ENCODE measurements at places on chromosomes 6 and 20.

- DNase-seq, result no peak
These were observed 37.6 kb downstream of the NDUFAF5 start for GRCh38 chr20:13822459-13822858.

GRCh38 chr6:33704215-33705066 is 7.1 kb downstream of the UQCC2 start:
- no peak for DNase-seq

DNA sequence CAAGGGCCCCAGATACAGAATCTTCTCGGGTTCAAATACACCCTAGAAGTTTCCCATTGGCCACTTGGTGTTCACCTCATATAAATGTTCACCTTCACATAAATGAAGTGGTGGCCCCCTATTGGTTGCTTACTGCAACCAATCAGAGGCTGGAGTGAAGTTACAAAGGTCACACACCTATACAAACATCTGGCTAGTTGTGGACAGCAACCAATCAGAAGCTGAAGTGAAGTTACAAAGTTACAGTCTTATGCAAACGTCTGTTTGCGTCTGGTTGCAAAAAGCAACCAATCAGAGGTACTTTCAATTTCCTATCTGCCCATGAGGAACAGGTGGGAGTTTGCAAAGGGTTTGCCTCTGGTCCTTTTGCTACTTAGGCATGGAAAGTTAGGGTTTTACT is 206.5 kb upstream of the BMP2 start:
- DNase-seq, result no peak

- DNase-seq, result no peak
These were observed 102.2 kb downstream of the PREX1 start for GRCh38 chr20:48725555-48725991.

DNA sequence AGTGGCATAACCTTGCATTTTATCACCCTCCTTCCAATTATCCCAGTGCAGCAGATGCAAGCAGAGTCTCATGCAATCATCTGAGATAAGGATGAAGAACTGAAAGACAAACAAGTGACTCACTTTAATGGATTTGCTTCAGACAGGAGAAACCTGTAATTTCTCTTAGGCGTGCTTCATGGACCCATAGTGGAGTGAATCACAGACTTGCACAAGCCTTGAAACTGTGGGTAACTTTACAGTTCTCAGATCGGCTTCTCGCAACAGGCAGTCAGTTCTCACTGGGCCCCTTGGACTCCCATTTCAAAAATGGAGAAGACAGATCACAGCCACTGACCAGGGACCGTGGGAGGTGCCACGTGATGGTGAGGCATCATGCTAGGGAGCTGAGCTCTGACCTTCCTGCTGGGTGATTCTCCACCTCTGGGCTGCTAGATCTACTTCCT is at the start of gene ADGRF4:
ADGRF4 (plus strand) TSS at position 239 of the 446 bp plus-strand sequence. CDS start 8,666 bp downstream, outside the sequence.
- DNase-seq, result no peak

- no peak for DNase-seq
These were observed 17.0 kb downstream of the CMTR1 start for GRCh38 chr6:37449984-37450383.

- DNase-seq, result no peak
These were observed 363.8 kb downstream of the PRKN start for GRCh38 chr6:162363757-162364156.

- no peak for DNase-seq
These were observed 43.4 kb downstream of the PLAGL1 start for GRCh38 chr6:143964674-143965081.

DNA sequence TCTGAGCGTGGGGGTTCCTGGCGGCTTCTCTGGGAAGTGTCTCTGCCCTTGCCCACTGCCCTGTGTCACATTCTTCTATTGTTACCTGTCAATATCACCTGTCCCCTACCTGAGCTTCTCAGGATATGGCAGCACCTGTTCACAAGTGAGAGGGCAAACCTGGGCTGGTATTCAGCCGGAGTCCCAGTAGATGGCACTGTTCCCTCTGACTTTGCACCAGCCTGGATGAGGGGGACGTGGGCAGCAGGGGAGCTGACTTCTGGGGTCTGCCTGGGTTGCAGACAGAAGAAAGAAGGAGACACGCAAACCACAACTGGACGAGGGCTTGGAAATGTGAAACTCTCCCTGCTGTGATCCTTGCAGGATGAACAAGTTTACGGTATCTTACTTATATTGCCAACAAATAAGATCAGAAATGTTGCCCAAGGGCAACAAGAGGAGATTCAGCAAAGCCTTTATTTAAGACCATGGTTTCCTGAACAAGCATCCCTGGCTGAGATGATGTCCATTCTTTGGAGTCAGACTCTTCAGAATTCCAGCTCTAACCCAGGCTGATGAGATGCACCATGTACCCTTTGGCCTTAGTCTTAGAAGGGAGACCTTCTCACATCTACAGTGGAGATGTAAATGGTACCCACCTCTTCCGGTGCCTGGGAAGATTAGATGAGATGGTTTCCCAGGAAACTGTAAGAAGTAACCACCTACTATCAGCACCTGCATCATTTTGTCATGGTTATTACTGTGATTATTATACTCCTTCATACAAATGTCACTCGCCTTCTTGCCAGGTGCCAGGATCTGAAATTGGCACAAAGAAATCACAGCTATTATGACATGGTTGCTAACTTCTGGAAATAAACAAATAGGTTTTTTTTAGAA is 400.0 kb upstream of the CDH4 start:
- DNase-seq, result no peak

DNA sequence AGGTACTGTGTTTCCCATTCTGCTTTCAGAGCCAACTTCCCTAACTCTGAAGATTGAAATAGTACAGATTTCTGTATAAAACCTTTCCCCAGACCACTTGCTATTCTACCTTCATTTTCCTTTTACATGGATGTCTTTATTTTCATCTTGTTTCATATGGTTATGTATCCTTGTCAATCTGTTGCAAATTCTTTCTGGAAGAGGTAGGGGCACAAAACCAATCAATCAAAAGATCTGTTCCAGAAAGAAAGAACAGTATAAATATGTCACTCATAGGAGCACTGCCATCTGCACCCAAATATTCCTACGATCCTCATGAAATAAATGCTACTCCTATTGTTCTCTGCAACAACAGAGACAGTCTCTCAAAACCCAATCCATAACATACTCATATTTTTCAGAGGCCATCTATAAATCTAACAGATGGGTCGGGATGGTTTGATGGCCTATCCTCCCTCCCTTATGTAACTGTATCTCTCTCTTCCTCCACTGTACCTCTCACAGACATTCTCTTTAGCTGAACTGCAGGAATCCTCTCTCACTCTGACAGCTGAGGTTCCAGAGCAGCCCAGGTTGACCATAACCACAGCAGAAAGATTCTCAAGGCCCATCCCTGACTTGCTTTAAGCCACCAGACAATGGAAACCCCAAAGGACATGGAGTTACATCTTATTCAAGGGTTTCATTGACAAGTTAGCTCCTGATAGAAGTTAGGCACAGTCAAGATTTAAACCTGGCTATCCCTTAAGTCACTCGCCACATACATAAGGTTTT is 112.8 kb downstream of the ZMYND8 start:
- DNase-seq, result no peak

- no peak for DNase-seq
These were observed 102.5 kb downstream of the CD24 start for GRCh38 chr6:106872049-106872448.

- DNase-seq, result peak; percentile 67
These were observed 20.4 kb downstream of the WFDC3 start for GRCh38 chr20:45771182-45771759.

DNA sequence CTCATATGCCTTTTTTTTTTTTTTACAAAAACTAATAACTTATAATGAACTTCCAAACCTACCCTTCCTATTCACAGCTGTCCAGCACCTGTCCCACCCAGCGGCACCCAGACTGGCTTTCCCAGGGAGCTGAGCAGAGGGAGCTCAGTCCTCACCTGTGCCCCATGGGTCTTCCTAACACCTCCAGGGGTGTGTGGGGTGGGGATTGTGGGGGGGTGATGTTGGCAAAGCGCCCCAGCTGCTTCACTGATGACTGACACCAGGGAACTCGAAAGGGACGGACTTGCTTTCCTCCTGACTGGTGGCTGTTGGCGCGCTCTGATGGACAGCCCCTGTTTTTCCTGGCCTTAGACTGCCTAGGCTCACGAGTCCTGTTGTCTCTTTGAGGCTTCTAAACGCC is 14.2 kb upstream of the SYNJ2 start:
- no peak for DNase-seq

DNA sequence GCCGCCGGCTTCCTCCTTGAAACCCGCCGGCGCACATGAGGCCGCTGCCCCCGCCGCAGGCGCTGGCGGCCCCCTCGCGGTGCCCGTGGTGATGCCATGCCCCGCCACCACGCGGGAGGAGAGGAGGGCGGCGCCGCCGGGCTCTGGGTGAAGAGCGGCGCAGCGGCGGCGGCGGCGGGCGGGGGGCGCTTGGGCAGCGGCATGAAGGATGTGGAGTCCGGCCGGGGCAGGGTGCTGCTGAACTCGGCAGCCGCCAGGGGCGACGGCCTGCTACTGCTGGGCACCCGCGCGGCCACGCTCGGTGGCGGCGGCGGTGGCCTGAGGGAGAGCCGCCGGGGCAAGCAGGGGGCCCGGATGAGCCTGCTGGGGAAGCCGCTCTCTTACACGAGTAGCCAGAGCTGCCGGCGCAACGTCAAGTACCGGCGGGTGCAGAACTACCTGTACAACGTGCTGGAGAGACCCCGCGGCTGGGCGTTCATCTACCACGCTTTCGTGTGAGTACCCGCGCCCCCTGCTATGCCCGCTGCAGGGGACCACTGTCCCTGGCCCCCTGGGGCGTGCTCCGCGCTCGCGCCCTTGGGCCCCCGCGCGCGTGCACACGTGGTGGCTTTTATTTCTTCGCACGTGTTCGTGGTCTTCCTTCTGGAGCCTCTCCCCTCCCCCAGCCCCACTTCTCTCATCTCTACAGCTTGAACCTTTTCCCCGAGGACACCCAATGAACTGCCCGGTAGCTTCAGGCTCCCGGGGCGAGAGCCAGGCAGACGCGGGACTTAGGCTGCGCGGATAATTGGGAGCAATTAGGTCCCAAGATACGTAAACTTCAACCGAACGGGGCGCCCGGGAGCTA is 453 bp downstream of the KCNQ5 start:
- peak; percentile 35 for DNase-seq

- no peak for DNase-seq
These were observed 9.3 kb upstream of the NQO2 start for GRCh38 chr6:2990248-2990931.

- no peak for DNase-seq
These were observed 7.3 kb downstream of the ABT1 start for GRCh38 chr6:26604026-26604425.
